ENCODE measurements at places on chromosomes 2 and 18. TPM values are rescaled to one million over a fixed set of nuclear protein-coding genes. Genes with fewer than 3 reads are reported as not detected.
A peak's percentile ranks its signal among the peaks of the same experiment; 100 is the strongest.

DNA sequence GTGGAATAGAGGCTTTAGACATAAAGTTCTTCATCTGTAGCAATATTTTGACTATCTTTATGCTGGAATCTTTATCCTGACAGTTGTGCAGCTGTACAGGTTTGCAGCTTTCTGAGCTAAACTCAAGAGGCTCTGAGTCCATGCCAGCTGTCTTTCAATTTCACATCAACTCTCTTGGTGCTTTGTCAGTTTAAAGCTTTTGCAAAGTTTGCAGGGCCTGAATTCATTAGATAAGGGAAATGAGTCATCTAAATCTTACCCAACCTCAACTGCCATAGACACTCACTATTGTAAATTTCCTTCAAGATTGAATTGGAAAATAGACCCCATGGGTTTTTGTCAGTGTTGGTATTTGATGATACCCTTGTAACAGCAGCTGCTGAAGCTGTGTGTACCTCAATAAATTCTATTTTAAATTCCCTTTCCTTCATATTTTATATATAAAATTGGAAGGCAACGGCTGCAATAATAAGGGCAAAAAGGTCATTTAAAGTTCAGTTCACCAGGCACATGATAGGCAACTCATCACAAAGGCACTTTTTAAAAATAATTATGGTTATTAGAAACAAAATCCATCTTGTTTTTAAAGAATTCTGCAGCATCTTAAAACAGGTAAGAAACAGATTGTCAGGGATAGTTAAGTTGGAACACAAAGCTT lies 169.9 kb upstream of the SLC39A10 start:
- no peaks in the 10 kb centered on the region for H3K27me3 ChIP-seq
- peaks cover 17% of the 10 kb centered on the region for H3K4me1 ChIP-seq
- no peaks in the 10 kb centered on the region for H3K36me3 ChIP-seq
- H3K27ac ChIP-seq = no peak overlapping the region

GRCh38 chr2:9310798-9311197 lies 104.2 kb downstream of the ASAP2 start:
- H3K27me3 ChIP-seq = no peaks in the 10 kb centered on the region
- peak overlapping the region; percentile 98 for H3K27ac ChIP-seq
- H3K4me1 ChIP-seq = peaks cover 46% of the 10 kb centered on the region
- peak; percentile 62 for DNase-seq
- H3K36me3 ChIP-seq = no peaks in the 10 kb centered on the region

DNA sequence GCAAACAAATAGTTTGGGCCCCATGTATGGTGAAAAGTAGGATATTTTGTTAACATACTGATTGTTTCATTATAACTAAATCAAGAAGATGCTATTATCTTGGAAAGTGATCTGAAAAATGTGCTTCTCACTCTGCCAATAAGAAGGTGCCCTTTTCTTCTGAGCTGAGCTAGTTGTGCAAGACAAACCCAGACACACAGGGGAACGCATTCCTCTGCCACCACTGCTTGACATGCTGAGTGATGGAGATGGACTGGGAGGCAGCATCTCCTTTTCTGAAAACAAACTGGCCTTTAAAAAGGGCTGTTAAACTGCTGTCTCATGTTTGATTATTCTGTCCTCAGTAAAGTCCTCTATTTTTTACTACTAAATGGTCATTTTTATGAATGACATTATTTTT lies 1989.9 kb upstream of the CELF4 start:
- H3K27me3 ChIP-seq = no peaks in the 10 kb centered on the region
- no peaks in the 10 kb centered on the region for H3K4me1 ChIP-seq
- no peaks in the 10 kb centered on the region for H3K36me3 ChIP-seq
- no peak for DNase-seq

Gene RGPD4
- 0.04 TPM for polyA plus RNA-seq

Gene DQX1
- not detected for polyA plus RNA-seq

DNA sequence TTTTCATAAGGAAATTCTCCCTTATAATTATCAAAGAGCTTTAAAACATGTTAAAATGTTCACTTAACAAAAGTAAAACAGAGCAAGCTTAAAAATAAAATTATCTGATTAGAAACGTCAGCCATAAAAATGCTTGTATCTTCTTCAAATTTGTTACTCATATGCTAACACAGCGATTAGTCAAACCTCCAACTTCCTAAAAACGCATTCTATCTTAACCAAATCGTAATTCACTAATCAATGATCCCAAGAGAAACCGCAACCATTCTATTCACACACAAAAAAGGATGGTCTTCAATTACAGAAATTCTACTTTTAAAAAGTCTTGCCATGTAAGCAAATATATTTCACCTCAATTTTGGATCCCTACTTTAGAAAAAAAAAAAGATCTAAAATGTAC lies 1.9 kb downstream of the STK17B start:
- peaks cover 40% of the 10 kb centered on the region for H3K4me1 ChIP-seq
- H3K27me3 ChIP-seq = no peaks in the 10 kb centered on the region
- peak; percentile 43 for DNase-seq
- H3K36me3 ChIP-seq = no peaks in the 10 kb centered on the region
- H3K27ac ChIP-seq = peak overlapping the region; percentile 76

GRCh38 chr2:115443539-115444185 lies 1001.2 kb downstream of the DPP10 start:
- no peaks in the 10 kb centered on the region for H3K27me3 ChIP-seq
- no peak for DNase-seq
- H3K27ac ChIP-seq = no peak overlapping the region
- H3K4me1 ChIP-seq = no peaks in the 10 kb centered on the region
- no peak overlapping the region for H3K4me3 ChIP-seq
